Occipital lobe (tissue), 3 donors: ENCODE measurements at places on chromosomes 12 and 14. TPM values are rescaled to one million over a fixed set of nuclear protein-coding genes. Genes with fewer than 3 reads are reported as not detected.

KLHL33 gene
- 0.31 TPM for total RNA-seq

HOXC11 gene
- total RNA-seq = not detected

CLEC4D gene
- not detected for total RNA-seq

ADAMTS20 gene
- 0.47 TPM for total RNA-seq

PLXNC1 gene
- total RNA-seq = 39.5 TPM
